ENCODE measurements at places on chromosomes 3 and 15.
A peak's percentile ranks its signal among the peaks of the same experiment; 100 is the strongest.

GRCh38 chr15:28094732-28095521 is 4.2 kb downstream of the OCA2 start:
- no peak for DNase-seq

DNA sequence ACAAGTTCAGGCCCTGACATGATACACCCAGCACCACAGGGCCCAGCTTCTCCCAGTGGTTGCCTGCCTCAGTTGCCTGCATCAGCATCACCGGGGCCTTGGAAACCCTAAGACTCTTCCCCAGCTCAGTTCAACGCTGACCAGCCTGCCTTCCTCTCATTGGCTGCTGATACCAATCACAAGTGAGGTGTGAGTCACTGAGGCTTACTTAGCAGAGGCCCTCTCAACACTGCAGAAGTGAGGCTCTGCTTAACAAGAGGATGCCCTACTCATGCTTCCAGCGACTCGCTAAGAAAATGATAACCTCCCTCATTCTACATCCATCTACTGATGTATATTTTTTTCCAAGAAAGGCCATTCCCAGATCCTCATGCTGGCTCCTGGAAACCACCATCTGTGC is 151.9 kb downstream of the ADAMTS17 start:
- DNase-seq = no peak

- no peak for DNase-seq
Observed at GRCh38 chr3:50203113-50203808, 1.8 kb upstream of the SLC38A3 start.

DNA sequence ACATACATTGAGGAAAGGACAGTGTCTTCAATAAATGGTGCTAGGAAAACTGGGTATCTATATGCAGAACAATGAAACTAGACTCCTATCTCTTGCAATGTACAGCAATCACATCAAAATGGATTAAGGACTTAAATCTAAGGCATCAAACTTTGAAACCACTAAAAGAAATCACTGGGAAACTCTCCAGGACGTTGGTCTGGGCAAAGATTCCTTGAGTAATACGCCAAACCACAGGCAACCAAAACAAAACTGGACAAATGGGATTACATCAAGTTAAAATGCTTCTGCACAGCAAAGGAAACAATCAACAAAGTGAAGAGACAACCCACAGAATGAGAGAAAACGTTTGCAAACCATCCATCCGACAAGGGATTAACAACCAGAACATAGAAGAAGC is 14.5 kb downstream of the LAMP3 start:
- DNase-seq = no peak

- DNase-seq = no peak
Observed at GRCh38 chr3:181075098-181075497, 85.6 kb upstream of the DNAJC19 start.

GRCh38 chr3:32453346-32453745 is 49.3 kb downstream of the CMTM6 start:
- no peak for DNase-seq

- no peak for DNase-seq
Observed at GRCh38 chr15:56957812-56958406, 39.5 kb downstream of the TCF12 start.

DNA sequence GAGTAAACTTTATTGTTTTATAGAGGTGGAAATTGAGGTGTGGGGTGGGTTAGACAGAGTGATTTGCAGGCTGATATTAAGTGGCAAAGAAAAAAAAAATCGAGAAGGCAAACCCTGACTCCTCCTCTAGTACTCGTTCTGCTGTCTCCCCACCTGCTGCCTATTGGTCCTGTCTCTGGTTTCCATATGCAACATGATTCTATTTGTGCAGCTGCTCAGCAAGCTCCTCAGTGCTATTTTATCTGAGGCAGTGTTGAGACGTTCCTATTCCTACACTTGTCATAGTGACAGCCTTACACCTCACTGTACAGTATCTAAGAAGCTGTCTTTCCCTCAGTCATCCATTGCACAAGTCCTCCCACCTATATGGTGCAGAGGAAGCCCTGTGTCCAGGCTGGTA is 45.1 kb downstream of the RSL24D1 start:
- DNase-seq = no peak

DNA sequence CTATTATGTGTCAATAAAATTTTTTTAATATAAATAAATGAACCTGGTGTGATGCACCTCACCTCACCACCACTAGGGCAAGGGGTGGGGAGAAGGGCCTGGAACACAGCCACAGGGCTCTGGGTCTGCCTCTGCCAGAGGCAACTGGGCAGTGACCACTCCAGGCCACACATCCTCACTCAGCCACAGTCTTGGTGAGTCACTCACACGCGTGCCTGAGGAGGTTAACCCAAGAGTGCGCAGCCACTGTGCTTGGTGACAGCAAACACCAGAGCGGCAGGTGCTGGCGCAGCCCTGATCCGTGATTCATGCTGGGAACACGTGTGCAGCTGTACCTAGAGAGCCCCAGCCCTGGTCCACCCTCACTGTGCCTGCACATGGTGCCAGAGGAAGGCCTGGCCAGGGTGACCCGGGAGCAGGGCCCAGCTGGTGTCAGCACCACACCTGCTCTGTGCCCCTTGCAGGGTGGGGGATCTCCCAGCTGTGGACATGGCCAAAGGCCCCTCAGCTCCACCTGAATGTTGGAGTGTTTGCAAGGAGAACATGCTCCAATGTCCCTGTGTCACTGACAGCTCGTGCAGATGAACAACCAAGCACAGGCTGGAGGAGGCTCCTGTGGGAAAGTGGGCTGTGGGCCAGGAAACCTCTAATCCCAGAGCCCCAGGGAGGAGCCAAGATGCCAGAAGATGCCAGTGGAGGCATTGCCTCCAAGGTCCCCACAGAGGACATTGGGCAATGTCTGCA is 2.1 kb downstream of the SLC41A3 start:
- DNase-seq = peak; percentile 6

- DNase-seq = peak; percentile 83
Observed at GRCh38 chr3:129121792-129122411, at the start of gene RAB43. TSS of gene RAB43 (minus strand) at chr3:129121804. CDS start at chr3:129121489, 315 bp downstream.

- no peak for DNase-seq
Observed at GRCh38 chr3:131396170-131396569, 14.6 kb downstream of the NUDT16 start.

DNA sequence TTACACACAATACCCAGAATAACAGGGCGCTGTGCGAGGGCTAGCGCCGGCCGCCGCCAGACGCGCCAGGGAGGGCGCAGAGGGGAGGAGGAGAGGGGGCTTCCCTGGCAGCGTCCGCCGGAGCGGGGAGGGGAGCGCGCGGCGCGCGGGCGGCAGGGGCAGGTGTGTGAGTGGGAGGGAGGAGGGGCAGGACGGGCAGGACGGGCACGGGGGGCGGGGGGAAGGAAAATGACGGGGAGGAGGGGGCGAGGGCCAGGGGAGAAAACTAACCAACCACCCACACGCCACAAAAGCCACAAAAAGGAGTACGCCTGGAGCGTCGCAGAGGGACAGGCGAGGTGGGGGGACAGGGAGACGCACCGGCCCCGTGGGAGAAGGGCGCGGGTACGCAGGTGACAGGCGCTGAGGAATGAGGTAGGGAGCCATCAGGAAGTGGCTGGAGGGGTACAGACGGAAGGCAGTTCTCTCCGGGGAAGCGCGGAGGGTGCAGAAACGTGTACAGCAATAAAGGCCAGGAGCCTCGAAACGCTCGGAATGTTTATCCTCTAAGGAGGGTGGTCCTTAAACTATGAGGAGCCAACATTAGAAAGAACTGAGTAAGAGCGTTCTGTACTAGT is 610 bp upstream of the SATB1 start:
- peak; percentile 26 for DNase-seq

DNA sequence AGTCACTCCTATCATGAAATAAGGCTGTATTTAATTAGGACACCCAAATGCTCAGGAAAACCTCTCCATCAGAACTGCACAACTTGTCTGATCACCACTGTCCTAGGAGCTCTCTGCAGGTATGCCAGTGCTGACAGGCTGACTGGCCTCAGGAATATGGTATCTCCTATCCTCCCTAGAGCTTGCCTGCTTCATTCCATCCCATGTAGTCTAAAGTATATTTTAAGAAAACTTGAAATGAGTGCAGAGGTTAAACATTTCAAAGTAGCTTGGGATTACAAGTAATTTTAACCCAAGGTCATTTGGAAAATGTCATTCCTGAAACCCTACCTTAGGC is 23.7 kb downstream of the FILIP1L start:
- no peak for DNase-seq

DNA sequence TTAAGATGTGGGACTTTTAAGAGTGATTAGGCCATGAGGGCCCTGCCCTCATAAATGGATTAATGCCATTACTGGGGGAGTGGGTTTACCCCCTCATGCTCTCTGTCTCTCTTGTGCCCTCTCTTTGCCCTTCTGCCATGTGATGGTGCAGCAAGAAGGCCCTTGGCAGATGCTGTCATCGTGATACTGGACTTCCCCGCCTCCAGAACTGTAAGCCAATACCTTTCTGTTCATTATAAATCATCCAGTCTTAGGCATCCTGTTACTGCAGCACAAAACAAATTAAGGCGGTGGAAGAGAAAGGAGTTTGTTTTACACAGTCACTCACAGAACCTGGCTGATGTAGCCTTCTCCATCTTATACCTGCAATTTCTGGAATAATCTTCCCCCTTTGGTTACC is 360.3 kb upstream of the TBL1XR1 start:
- no peak for DNase-seq

GRCh38 chr3:179460260-179460659 is 9.0 kb upstream of the GNB4 start:
- peak; percentile 68 for DNase-seq

GRCh38 chr3:161066930-161067329 is 38.2 kb downstream of the B3GALNT1 start:
- DNase-seq = peak; percentile 7

DNA sequence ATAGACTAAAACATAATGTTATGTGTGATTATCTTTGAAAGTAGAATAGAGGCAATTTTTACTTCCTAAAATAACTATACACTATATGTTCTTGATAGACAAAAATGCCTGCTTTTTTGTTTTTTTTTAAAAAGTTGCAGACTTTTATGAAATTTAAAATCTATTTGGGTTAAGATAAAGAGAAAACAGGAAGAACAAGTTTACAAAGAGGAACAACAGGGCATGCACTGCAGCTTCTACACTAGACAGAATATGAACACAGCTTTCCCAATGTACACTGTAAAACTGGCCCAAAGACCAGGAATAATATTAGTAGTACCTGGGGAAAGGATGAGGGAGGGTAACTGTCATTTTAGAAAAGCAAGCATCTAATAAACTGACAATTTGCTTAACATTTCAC is 53.7 kb downstream of the NR1I2 start:
- no peak for DNase-seq

- DNase-seq = no peak
Observed at GRCh38 chr3:183809270-183809669, 16.1 kb downstream of the MAP6D1 start.

DNA sequence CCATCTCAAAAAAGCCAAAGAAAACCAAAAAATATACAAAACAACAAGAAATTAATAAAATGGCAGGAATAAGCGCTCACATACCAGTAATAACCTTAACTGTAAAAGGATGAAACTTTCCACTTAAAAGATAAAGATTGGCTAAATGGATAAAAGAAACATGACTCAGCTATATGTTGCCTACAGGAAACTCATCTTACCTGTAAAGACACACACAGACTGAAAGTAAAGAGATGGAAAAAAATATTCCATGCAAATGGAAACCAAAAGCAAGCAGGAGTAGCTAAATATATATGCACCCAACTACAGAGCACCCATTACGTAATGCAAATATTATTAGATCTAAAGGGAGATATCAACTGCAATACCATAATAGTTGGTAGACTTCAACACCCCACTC is 49.7 kb downstream of the ADAM10 start:
- no peak for DNase-seq

DNA sequence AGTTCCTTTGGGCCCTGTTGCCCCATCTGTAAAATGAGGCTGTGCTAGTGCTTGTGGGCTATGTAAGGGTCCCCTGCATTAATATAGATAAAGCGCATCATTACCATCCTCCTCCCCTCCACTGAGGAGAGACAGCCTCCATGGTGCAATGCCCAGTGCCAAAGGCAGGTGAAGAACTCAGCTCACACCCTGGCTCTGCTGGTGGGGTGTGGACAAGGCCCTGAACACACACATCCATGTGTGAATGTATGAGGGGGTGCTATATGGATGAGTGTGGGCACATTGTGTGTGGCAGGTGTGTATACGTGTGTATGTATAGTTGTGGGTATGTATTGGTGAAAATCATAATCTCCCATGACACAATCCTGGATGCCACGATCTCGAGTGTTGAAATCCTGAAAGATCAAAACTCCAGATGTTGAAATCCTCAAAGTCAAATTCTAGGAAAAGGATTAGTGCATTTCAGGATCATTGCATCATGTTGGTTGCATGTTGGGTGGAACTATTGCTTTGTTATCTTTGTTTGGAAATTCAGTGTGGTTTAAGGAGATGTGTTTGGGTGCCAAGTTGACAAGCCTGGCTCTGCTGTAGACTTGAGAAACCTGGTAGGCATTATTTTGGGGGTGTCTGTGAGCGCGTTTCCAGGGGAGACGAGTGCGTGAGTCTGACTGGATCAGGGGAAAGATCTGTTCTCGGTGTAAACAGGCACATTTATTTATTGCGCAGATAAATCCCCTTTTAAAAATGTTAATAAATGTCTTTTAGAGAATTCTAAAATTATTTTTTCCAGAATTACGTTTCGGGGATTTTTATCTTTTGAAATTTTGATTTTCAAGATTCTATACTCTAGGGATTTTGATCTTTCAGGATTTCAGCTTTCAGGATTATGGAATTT is 42.0 kb upstream of the SEC61A1 start:
- DNase-seq = no peak

- no peak for DNase-seq
Observed at GRCh38 chr15:79322945-79323344, 12.0 kb downstream of the TMED3 start.

- no peak for DNase-seq
Observed at GRCh38 chr15:80121546-80121945, 31.3 kb upstream of the FAH start.

DNA sequence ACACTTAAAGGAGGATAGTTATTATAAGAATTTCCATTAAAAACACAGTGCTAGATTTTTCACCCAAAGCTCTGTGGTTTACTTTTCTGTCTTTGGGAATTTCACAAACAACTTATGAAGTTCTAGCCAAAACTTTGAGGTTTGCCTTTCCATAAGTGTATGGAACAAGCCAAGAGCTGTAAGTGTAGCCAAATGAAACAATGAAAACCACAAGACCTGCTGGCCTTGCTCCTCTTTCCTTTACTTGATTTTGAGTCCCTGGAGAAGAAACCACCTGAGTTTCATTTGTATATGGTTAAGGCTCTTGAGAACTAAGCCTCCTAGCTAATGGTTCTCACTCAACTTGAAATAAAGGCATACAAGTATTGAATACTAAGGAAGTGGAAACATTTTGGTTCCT is 365.3 kb upstream of the EPHA3 start:
- no peak for DNase-seq

DNA sequence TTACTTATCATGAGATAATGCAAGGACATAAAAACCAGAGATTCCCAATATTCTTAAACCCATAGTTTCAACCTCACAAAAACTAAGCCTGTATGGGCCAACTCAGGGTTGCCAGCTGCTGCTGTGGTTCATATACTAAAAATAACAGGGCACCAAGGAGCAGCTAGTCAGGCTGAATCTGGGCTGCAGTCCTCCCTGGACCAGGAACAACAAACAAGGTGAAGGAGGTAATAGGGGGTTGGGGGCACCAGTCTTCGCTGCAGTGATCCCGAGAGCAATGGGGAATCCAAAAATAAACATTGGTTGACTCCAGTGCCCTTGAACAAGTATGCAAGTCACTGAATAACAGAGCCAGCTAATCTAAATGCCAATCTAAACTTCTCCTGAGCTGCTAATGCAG is 108.9 kb downstream of the MECOM start:
- DNase-seq = no peak

Data from suppressor macrophage (primary cell).